ENCODE measurements at places on chromosomes 3 and 15. TPM values are rescaled to one million over a fixed set of nuclear protein-coding genes. Genes with fewer than 3 reads are reported as not detected.
A peak's percentile ranks its signal among the peaks of the same experiment; 100 is the strongest.

DNA sequence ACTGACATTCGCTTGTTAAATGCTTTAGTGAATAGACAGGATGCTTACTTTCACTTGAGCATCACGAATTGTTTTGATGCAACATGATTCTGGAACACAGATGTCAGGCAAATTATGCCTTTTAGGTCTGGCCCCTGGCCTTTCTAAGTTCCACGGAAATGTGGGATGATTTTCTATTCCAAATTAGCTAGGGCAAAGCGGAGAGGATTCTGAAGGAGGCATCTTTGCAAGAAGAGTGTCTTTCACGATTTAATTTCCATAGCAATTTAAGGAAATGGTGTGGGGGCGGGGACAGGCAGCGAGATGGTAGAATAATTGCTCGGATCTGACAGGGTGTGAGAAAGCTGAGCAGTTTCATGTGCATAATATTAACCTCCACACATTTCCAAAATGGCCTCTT, 238.5 kb upstream of the KCNMB2 start:
- no peak for DNase-seq

DNA sequence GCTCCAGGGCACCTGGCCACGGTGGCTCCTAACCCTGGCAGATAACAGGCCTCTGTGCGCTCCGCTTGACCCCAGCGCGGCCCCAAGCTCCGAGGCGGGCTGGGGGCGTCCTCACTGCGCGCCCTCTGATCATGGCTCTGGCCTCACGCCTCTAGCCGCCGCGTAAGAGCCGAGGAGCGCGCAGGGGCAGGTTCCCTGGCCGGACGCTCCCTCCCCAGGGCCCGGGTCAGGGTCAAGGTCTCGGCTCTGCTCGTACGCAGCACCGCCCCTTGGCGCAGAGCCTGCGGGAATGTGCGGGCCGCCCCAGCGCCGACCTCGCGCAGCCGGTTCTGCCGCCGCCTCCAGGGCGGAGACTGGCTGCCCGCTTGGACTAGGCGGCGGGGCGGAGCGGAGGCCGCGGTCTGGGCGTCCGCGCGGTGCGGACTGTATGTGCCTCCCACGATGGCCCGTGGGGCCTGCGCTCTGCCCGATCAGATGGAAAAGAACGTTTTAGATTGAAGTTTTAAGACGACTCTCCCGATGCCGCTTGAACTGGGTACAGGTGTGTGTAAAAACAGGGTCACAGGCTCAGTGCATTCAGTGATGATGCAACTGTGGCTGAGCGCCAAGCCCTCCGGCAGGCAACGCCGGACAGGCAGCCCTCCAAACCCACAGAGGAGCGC, 40.8 kb downstream of the CHST14 start:
- peak; percentile 3 for DNase-seq

DNA sequence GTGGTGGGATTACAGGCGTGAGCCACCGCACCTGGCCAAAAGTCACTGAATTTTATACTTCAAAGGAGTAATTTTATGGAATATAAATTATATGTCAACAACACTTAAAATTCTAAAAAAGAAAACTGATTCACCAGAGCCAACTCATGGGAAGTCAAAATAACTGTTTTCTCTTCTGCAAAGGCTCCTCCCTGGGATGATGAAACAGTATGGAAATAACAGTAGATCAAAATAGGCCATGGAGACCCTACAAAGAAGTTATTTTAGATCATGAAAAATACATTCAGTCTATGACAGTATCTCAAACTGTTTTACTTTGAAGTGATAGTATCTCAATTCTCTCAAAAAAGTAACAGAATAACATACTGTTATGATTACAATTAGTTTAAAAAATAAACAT, 102.7 kb downstream of the IGSF11 start:
- no peak for DNase-seq

DNA sequence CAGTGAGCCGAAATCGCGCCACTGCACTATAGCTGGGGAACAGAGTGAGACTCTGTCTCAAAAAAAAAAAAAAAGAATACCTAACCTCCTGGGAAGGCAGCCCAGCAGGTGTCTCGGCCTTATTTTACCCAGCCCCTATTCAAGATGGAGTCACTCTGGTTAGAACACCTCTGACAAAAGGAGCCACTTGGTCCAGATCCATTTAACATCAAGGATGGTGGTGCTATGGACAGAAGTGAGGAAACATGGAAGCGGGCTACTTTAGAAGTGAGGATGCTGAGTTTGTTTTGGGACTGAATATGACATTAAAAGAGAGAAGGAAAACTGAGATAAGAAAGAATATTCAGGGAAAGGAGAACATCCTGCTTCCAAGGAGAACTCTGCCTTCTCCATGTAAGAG, 14.7 kb downstream of the GLDN start:
- DNase-seq: no peak

GRCh38 chr3:136750897-136751315, 1.3 kb downstream of the STAG1 start:
- DNase-seq: peak; percentile 67

DNA sequence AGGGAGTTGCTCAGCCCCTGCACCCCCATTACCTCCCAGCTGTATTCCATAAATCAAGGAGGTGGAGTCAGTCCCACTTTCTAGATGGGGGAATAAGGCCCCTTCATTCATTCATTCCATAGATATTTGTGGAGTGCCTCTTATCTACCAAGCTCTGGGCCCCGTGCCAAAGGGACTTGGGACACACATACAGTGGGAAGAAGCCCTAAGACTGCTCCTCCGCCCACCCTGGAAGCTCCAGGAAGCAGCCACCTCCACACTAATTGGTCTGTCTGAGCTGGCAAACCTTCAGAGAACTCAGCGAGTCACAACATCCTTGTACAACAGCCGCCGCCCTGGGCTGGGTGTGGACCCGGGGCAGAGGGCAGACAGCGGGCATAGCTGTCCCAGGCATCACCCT, 6.4 kb downstream of the STRA6 start:
- peak; percentile 93 for DNase-seq

DNA sequence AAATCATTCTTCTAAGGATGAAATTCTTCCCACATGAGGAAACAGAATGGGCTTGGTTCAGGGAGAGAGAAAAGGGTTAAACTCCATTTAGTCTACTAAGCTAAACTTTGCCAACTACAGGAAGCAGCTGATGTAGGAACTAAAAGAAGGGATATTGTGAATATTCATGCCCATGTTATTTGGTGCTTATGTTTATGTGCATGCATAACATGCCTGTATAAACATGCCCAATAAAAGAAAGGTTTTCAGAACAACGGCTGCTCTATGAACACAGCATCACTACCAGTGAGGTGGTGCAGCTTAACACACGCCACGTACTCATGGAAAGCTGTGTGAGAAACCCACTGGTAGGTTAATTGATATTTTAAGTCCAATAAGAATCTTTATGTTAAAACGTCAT, 59.4 kb upstream of the VGLL4 start:
- no peak for DNase-seq

- no peak for DNase-seq
Measured at GRCh38 chr3:57794501-57794900, 38.4 kb downstream of the SLMAP start.

- no peak for DNase-seq
Measured at GRCh38 chr3:165211721-165212120, 15.5 kb upstream of the SLITRK3 start.

GRCh38 chr15:52642386-52643361, 36.5 kb downstream of the ATOSA start:
- DNase-seq: peak; percentile 81

- DNase-seq: no peak
Measured at GRCh38 chr15:99923711-99924110, 190.5 kb upstream of the LYSMD4 start.

DNA sequence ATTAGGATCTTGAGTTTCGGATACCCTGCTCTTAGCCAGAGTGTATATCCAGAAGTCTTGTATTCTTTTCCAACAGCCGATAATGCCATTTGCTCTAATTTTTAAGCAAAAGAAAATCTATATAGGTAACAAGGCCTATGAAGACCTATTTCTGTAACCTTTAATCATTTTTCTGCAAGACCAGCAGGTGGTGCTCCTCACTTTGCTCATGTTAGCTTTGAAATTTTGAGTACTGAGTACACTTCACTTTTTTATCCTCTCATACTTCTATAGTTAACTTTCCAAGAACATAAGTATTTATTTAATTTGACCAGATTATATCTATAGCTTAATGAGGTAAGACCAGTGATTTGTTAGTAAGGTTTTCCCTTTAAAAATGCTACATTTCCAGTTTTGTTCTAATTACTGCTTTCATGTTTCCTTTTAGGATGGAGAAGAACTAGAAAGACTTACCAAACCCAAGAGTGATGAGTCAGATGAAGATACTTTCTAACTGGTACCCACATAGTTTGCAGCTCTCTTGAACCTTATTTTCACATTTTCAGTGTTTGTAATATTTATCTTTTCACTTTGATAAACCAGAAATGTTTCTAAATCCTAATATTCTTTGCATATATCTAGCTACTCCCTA, 20.5 kb downstream of the SLC35A5 start:
- DNase-seq: peak; percentile 71

- DNase-seq: no peak
Measured at GRCh38 chr15:73626072-73626471, 7.1 kb downstream of the NPTN start.

DNA sequence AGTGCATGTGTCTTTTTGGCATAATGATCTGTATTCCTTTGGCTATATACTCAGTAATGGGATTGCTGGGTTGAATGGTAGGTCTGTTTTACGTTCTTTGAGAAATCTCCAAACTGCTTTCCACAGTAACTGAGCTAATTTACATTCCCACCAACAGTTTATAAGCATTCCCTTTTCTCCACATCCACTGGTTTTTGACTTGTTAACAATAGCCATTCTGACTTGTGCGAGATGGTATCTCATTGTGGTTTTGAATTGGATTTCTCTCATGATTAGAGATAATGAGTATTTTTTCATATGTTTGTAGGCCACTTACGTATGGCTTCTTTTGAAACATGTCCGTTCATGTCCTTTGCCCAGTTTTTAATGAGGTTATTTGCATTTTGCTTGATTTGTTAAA, 117.7 kb downstream of the CHCHD4 start:
- DNase-seq: no peak

GRCh38 chr3:136928240-136928639, 29.5 kb upstream of the IL20RB start:
- DNase-seq: no peak

- no peak for DNase-seq
Measured at GRCh38 chr3:35500641-35501350, 138.5 kb upstream of the ARPP21 start.

- DNase-seq: no peak
Measured at GRCh38 chr15:60651734-60652141, 172.8 kb upstream of the ICE2 start.

DNA sequence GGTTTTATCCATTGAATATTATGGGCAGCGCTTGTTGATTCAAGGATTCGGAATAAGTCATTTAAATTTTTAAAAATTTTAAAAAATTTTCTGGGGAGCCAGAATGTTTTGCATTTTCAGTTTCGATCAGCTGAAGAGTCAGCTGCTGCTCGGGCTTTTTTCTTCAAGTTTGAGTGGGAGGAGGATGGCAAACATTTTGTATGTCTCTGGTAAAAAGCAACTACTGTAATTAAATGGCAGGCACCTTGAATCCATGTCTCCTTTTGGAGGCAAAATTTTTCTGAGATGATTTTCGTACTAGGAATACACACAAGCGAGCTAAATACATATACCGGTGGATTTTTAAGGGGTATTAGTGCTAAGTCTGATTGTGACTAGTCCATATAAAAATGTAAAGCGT, 612 bp downstream of the C3orf38 start:
- no peak for DNase-seq

TMCO5A gene
- not detected for total RNA-seq

ADAMTS7 gene
- total RNA-seq: 0.64 TPM

PRR20G gene
- not detected for total RNA-seq

ALPK3 gene
- total RNA-seq: 0.08 TPM

IGDCC3 gene
- not detected for total RNA-seq

PLAAT1 gene
- not detected for total RNA-seq

ZNF80 gene
- not detected for total RNA-seq

MEGF11 gene
- total RNA-seq: not detected

TMEM212 gene
- not detected for total RNA-seq

SUCNR1 gene
- not detected for total RNA-seq

RNF111 gene
- 31.2 TPM for total RNA-seq

DCLK3 gene
- not detected for total RNA-seq

BRK1 gene
- total RNA-seq: 175 TPM
